Astrocyte of the spinal cord (primary cell): ENCODE measurements at places on chromosomes 13 and 19.

DNA sequence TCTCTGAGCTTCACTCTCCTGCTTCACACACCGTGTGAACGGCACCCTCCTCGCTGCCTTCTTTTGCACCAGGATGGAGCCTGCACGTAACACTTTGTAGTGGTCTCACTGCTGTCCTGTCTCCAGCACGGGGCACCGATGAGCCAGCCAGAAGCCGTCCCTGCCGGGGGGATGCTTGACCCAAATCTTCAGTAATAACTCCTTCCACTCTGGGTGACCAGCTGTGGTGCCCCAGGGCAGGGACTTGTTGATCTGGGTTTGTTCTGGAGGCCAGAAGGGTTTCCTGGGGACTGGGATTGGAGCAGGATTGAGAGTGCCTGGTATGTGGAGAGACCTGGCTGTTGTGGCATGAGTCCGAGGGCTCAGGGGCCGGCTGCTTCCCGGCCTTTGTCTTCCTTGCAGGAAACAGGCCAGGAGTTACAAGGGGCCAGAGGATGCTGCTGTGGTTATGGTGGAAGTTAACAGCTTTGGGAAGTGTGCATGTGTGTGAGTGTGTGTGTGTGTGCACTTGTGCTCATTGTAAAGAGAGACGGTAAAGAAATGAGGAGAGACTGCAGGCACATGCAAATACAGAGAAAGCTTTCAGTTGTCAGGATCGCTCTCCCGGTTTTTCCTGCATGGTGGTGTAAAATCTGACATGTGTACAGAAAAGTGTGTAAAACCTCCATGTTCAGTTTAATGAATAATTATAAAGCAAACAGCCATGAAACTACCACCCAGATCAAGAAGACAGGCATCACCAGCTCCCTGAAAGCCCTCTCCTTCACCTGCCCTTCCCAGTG lies 18.9 kb downstream of the PAK4 start:
- peak; percentile 31 for DNase-seq

DNA sequence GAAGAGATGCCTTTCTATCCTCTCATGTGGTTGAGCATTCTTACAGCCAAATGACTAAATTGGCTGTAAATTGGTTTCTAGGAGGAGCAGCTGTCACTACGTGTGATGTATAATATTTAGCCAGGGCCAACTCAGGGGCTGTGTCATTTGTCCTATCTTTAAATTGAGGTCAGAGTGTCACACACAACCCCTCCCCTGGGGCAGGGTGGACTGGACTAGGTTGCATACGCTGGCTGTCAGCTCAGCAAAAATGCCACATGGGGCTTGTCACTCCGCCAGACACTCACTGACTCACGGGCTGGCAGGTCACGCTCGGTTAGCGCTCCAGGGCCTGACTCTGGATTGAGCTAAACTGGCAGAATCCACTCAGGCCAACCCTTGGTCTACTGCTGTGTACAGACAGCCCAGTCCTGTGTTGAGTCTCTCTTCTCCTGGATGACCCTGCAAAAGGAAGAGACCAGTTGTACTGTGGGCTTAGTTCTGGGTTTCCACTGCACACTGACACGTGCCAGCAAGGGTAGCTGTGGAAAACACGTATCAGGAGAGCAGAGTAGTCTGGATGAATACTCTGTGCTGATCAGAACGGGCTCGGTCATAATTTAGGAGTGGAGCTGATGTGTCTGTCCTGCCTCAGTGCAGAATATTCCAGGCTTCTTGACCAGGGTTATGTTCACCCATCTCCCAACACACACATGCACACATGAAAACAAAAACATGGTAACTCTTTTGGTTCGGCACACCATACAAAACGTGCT lies 29.1 kb downstream of the SHISA2 start:
- DNase-seq, result peak; percentile 78

- no peak for DNase-seq
Observed at GRCh38 chr13:83825676-83826075, 56.6 kb downstream of the SLITRK1 start.

- DNase-seq, result peak; percentile 96
Observed at GRCh38 chr13:67023130-67023876, 206.8 kb downstream of the PCDH9 start.

DNA sequence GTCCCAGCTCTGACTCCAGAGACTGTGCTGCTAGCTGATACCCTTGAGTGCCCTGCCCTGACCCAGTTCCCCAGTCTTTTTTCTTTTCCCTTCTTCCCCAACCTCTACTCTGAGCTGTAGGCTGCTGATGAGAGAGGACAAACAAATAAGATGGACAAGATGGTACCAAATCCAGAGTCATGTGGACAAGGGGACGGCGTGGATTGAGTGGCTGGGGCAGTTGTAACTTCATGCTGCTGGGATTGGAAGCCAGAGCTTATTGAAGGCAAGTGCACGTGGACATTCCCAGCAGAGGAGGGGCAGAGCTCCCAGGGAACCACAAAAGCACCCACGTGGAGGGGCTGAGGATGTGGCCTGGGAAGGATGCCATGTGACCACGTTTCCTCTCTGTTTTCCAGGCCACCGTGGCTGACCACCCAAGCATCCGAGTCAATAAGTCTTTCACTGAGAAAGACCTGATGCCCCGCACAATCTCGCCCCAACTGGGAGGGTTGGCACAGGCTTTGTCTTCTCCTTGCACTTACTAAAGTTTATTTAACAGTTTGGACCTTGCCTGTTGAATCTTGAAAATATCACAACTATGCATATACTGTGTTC lies 323.3 kb upstream of the ZNF507 start:
- no peak for DNase-seq
